Transverse colon (tissue), 4 donors: ENCODE measurements at places on chromosomes 4 and X. TPM values are rescaled to one million over a fixed set of nuclear protein-coding genes. Genes with fewer than 3 reads are reported as not detected.
A peak's percentile ranks its signal among the peaks of the same experiment; 100 is the strongest.

- DNase-seq = no peak
Measured at GRCh38 chr4:128376958-128377357, 89.3 kb upstream of the PGRMC2 start.

The BDH2 gene
- 54.0 TPM for total RNA-seq

The DCAF12L1 gene
- total RNA-seq = not detected

GRCh38 chr4:74230902-74231499, 73.1 kb downstream of the MTHFD2L start:
- DNase-seq = peak; percentile 74

GRCh38 chrX:16113978-16114565, 9.3 kb upstream of the GRPR start:
- DNase-seq = no peak

GRCh38 chrX:95764972-95765451, 919.6 kb upstream of the DIAPH2 start:
- no peak for DNase-seq

DNA sequence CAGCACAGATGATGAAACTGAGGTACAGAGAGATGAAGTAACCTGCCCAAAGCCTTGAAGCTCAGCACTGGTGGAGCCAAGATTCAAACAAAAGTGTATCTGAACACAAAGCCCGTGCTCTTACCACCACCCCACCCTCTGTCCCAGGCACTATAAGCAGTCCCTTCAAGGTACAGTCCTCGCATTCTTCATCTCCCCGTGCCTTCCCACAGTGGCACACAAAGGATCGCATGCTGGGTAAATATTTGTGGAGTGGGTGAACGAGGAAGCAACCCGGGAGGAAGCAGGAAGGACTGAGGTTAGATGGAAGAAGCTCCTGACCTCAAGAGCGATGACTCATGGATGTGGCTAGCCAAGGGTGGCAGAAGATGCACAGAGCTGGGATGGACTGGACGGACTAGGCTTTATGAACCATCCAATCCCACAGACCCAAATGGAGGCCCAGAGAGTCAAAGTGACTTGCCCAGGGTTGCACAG, 18.4 kb downstream of the IQSEC2 start:
- no peak for DNase-seq

- no peak for DNase-seq
Measured at GRCh38 chr4:155900381-155900780, 3.1 kb upstream of the TDO2 start.

DNA sequence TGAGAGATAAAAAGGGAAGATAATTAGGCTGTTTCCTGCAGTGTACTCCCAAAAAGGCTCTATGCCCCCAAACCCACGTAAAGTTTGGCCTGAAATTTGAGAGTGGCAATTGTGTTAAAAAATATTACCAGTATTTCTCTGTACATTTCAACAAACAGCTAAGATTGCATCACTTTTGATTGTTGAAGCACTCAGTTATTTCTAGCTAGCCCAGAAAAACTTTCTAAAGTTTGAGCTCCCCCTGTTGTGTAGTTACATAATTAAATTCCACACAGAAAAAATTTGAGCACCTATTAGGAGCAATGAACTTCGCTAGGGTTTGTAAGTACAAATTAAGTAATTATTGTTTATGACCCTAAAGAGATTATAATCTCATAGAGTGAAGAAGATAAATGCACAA, 109.4 kb downstream of the DLG3 start:
- DNase-seq = no peak

DNA sequence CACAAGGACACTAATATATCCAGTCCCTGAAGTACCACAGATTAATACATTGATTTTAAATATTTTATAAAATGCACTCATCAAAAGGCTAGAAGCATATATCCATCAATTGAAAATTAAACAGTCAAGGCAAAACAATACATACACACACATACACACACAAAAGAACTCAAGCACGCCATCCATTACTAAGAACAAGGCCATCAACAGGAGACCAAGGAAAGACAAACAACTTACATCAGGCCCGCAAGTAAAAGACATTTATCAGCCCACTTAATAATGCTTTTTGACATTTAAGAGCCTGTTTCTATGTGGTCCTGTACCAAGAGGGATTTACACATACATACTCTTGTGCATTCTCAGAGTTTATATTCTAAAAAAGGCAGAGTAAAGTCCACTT, 50.0 kb upstream of the ZNF827 start:
- no peak for DNase-seq

GRCh38 chr4:79877511-79877910, 195.5 kb downstream of the ANTXR2 start:
- no peak for DNase-seq

DNA sequence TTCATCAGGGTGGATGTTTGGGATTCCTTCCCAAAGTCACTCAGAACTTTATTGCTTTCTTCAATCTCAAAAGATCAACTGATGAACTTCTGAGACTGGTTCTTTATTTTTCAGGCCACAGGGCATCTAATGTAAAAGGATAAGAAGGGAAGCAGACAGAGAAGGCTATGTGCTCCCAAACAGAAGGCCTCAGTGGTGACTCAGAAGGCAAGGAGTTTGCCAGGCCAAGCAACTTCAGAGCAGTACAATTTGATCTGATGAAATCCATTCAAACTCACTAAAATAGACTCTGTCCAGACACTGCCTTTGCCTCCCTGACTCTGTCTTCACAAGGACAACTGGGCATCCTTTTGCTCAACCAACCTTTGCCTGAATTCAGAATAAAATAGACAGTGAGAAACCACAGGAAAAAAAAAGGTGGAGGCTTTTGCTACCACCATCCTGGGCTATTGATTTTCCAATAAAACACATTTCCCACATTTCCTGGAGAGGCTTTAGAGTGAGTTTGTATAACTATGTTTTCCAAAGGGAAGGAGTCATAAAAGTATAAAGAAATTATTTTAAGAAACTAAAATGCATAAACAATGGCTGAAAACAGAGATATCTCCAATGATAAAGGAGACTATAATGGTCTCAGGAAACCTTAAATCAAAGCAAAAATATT, 55.2 kb downstream of the ARHGEF6 start:
- no peak for DNase-seq

GRCh38 chr4:2907226-2907625, 56.0 kb downstream of the NOP14 start:
- DNase-seq = no peak

- DNase-seq = no peak
Measured at GRCh38 chrX:39000802-39001201, 199.5 kb downstream of the MID1IP1 start.

The MAP3K15 gene
- 0.16 TPM for total RNA-seq

DNA sequence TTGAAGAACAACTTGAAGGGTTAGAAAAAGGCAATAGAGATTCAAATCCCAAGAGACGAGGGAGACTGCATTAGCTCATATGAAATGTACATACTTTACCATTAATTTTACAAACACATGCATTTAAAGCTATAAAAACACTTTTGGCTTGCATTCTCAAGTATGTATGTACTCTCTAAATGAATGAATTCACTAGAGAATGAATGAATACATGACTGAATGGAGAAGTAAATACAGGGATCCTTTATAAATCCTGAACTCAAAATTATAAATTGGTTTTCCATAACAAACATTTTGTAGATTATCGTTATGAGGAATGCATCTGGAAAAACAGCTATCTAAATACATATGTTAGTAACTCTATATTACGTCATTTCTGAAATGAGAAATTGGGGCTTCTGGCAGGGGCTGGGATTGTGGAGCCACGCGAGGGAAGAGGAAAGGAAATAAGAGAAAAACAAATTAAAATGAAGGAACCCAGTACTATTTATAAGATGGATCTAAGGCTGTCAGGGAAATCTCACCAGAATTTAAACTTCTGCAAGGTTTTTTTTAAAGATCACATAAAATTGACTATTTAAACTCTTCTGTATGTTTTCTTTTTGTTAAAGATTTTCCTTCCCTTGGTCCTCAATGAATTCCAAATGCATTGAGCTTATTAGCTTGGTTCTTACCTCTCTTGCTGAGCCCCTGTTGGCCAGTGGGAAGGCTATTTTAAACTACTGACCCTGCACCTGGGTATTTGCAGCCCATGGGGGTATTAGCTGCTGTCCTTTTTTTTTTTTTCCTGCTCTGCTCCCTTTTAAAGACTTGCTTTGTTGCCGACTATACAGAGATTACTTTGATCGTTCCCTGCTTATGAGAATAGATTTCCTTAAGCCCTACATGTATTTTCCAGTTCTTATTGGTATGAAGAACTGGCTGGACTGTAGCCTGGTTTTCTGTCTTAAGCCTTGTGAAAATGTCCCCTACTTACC, 207.8 kb downstream of the ADGRL3 start:
- no peak for DNase-seq

- DNase-seq = no peak
Measured at GRCh38 chrX:22357621-22358020, 84.9 kb downstream of the CBLL2 start.

- DNase-seq = no peak
Measured at GRCh38 chr4:40991908-40992307, 222.4 kb downstream of the APBB2 start.

DNA sequence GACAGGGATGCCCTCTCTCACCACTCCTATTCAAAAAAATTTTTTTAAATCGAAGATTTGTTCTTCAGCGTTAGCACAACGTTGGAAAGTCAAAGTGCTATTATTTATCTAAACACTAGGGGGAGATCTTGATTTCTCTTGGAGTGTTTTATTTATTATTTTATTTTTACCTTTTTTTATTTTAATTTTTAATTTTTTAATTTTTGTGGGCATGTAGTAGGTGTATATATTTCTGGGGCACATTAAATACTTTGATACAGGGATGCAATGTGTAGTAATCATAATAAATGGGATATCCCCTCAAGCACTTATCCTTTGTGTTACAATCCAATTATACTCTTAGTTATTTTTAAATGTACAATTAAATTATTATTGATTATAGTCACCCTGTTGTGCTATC, 37.4 kb upstream of the SLC10A4 start:
- DNase-seq = no peak

- DNase-seq = no peak
Measured at GRCh38 chrX:144616317-144616716, 631.0 kb upstream of the SPANXN1 start.

The SLITRK2 gene
- total RNA-seq = 0.14 TPM

The RGN gene
- 0.96 TPM for total RNA-seq

The ADH1A gene
- not detected for total RNA-seq

GRCh38 chr4:82031376-82031927, 342.3 kb downstream of the HNRNPD start:
- no peak for DNase-seq
